Kidney (tissue), 22 donors: ENCODE measurements at places on chromosomes 7 and 10.
A peak's percentile ranks its signal among the peaks of the same experiment; 100 is the strongest.

GRCh38 chr7:70698219-70698832 is 433.6 kb upstream of the GALNT17 start:
- peak; percentile 76 for DNase-seq

DNA sequence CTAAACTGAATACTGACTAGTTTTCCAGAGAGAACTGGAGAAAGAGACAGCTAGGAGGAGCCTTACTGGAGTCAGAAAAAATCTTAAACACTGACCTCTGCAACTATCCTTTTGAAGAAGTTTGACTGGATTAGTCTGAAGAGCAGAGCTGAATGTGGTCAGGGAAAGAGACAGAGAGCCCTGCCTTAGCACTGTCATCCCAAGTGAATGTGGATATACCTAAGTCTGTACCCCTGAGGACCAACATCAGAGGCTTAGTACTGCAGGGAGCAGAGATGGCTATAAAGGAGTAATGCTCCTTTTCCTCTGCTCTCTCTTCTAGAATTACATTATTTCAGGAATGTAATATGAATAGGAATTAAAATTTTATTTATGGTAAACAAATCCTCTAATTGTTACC is 69.8 kb upstream of the TMEM140 start:
- DNase-seq = no peak

GRCh38 chr7:158734861-158735260 is 30.3 kb upstream of the NCAPG2 start:
- no peak for DNase-seq

- peak; percentile 84 for DNase-seq
These were observed 76.3 kb downstream of the CLIP2 start for GRCh38 chr7:74365322-74366022.

- DNase-seq = peak; percentile 82
These were observed 91.9 kb upstream of the MBL2 start for GRCh38 chr10:52864201-52865106.

DNA sequence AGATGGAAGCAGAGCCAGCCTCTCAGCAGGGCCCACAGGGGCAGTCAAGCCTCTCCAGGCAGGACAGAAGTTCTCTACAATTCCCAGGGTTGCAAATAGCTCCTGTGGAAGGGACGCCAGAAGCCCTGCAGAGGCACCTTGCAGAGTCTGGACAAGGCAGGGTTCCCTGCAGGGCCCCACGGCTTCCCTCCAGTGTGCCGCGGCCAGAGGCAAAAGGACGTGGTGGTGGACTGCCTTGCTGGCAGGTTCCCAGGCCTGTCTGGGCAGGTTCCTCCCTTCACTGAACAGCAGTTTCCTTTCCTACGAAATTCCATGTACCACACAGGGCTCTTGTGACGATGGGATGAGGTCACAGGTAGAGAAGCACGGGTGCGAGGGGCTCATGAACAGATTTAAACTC is 25.1 kb downstream of the UPP1 start:
- DNase-seq = no peak

GRCh38 chr10:22252224-22252800 is 34.5 kb upstream of the EBLN1 start:
- peak; percentile 81 for DNase-seq

- peak; percentile 44 for DNase-seq
These were observed 4.3 kb downstream of the SNX8 start for GRCh38 chr7:2309889-2310331.

DNA sequence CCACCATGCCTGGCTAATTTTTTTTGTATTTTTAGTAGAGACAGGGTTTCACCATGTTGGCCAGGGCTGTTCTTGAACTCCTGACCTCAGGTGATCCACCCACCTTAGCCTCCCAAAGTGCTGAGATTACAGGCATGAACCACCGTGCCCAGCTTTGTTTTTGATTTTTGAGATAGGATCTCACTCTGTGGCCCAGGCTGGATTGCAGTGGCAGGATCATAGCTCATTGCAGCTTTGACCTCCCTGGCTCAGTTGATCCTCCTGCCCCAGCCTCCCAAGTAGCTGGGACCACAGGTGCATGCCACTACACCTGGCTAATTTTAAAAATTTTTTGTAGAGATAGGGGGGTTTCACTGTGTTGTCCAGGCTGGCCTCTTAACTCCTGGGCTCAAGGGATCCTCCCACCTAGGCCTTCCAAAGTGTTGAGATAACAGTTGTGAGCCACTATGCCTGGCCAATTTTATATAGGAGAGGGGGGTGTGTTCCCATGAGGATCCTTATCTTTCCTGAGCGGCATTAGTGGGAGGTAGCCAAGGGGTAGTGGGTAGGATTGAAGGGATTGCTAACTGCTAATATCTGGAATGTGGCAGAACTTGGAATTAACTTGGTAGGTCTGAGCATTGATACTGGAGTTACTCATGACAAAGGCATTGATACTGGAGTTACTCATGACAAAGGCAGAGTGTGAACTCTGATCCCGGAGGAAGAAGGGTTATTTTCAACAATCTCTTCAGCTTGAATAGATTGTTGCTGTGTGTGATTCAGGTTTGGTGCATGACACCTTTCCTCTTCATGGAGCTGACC is 1.0 kb upstream of the NOLC1 start:
- no peak for DNase-seq

- no peak for DNase-seq
These were observed 110.4 kb downstream of the TCF7L2 start for GRCh38 chr10:113060201-113061053.

DNA sequence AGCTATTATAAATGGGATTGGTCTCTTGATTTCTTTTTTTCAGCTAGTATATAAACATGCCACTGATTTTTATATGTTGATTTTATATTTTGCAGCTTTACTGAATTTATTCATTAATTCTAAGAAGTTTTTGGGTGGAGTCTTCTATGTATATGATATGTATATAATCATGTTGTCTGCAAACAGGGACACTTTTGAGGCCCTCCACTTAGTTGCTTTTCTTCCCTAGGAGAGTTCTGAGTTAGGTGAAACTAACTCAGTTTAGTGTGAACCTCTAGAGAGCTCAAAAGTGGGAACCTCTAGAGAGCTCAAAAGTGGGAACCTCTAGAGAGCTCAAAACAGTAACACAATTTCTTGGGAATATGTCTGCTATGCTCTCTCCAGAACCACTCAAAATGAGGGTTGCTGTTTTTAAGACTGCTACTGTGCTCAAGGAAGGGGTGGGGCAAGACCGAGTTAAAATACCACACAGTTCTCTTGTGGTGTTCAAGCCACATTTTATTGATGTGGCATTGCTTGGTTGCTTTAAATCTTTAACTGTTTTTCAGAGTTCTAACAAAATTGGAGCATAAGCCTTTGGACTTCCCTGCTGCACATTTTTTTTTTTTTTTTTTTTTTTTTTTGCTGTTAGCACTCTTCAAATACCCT is 13.2 kb downstream of the CCDC7 start:
- DNase-seq = no peak

DNA sequence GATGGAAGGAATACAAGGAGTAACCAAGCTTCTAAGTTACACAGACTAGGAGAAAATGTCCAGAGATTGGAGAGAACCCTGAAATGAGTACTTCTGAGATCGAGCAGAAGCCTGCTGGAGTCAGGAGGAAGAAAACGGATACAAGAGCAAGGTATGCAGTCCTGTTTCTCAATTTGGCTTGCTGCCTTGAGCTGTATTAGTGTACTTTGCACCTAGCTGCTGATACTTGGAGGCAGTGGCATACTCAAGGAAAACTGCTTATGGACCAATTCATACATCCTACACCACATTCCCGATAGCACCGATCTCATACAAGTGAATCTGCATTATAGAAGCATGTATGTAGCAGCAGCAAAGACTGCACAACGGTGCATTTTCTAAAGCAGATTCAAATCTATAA is 14.4 kb downstream of the PIP4K2A start:
- DNase-seq = no peak

- DNase-seq = no peak
These were observed 530.3 kb downstream of the ARL4A start for GRCh38 chr7:13217768-13218167.

GRCh38 chr10:64573623-64574325 is 1052.6 kb downstream of the REEP3 start:
- no peak for DNase-seq

- DNase-seq = peak; percentile 6
These were observed 142.6 kb upstream of the CDC14C start for GRCh38 chr7:48781752-48782151.

GRCh38 chr7:5773661-5774086 is 7.8 kb downstream of the RNF216 start:
- DNase-seq = no peak

DNA sequence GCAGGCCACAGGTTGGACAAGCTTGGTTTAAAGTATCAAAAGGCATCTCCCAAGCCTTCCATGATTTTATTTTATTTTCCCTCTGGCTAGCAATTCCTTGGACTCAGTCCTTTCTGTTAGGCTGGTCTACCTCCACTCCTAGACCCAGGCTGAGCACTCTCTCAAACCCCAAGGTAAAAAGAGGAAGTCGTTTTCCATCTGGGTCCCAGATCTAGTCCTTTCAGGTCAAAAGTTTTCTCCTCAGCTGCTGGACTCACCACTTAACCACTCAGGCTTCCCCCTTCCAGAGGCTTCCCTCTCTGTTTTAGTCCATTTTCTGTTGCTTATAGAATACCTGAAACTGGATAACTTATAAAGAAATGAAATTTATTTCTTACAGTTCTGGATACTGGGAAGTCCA is 252.3 kb upstream of the MKLN1 start:
- no peak for DNase-seq

GRCh38 chr10:70312972-70313371 is 29.2 kb upstream of the NPFFR1 start:
- no peak for DNase-seq

- no peak for DNase-seq
These were observed 61.8 kb upstream of the DNAJB6 start for GRCh38 chr7:157274991-157275427.

- no peak for DNase-seq
These were observed 62.7 kb downstream of the ENTPD1 start for GRCh38 chr10:95818668-95819067.

DNA sequence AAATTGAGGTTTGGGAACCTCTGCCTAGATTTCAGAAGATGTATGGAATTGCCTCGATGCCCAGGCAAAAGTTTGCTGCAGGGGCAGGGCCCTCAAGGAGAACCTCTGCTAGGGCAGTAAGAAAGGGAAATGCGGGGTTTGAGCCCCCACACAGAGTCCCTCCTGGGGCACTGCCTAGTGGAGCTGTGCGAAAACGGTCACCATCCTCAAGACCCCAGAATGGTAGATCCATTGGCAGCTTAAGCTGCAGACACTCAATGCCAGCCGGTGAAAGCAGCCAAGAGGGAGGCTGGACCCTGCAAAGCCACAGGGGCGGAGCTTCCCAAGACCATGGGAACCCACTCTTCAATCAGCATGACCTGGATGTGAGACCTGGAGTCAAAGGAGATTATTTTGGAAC is 15.0 kb upstream of the TFEC start:
- peak; percentile 37 for DNase-seq

DNA sequence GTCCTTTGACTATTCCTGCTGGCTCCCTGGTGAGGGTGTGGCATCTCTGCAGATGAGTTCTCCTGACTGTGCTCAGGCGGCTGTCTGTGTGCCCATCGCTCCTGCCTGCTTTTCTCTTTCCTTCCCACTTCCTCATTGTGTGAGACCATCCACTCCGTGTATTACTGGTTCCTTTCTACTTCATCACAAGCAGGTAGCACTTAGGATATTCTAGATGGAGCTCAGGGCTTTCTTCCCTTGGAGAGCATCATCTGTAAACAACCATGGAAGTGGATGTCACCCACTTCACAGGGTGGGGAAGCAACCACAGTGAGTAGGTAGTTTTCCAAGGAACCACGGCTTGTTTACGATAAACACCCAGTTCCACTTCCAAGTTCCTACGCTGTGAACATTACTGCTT is 15.7 kb downstream of the DNAJB6 start:
- DNase-seq = no peak

DNA sequence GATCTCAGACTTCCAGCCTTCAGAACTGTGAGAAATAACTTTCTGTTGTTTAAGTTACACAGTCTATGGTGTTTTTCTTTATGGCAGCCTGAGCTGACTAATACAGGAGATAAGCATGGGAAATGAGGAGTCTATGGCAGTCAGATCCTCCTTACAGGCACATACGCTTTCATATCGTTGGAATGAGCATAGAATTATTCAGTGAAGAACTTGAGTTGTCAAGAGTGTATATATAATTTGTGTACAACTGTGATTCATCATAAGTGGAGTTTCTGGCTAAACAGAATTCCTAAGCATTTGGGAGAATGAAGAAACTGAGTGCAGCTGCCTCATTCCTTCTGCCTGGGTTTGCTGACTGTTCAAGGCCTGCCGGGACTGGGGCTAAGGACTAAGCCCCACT is 516.7 kb downstream of the ADRA2A start:
- DNase-seq = no peak

- peak; percentile 58 for DNase-seq
These were observed 523.5 kb upstream of the FOXK1 start for GRCh38 chr7:4158441-4159153.

- no peak for DNase-seq
These were observed 54.7 kb downstream of the PON1 start for GRCh38 chr7:95269640-95270039.

DNA sequence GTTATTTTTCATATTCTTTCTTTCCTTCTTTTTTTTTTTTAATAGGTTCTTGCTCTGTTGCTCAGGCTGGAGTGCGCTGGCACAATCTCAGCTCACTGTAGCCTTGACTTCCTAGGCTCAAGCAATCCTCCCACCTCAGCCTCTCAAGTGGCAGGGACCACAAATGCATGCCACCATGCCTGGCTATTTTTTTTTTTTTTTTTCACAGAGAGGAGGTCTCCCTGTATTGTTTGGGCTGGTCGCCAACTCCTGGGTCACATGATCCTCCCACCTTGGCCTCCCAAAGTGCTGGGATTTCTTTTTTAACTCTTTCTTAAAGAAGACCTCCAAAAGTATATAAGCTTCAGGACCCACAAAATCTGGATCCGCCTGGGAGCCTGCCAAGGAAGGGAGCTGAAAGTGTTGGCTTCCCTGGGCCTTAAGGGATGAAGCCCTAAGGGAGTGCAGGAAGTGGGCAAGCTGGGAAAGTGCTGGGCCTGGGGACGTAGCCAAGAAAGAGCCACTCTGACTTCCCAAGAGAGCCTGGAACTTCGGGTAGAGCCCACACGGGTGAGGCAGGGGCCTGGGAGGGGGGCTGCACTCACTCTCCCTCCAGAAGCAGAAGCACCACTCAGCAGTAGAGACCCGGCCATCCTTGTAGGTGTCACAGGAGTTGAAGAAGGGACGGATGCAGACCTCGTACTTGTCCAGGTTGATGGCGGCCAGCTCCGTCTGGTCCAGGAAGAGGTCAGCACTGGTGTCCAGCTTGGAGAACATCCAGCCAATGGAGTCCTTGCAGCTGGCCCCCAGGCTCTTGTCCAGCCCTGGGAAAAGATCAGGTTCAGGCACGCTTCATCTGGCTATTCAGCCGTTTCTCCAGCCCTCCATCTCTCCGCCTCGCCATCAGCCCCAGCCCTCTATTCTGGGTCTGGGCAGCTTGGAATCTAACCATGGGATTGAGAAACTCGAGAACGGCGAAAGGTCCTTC is 21.8 kb downstream of the SPOCK2 start:
- DNase-seq = no peak
